ENCODE measurements at places on chromosomes 16 and 17.

DNA sequence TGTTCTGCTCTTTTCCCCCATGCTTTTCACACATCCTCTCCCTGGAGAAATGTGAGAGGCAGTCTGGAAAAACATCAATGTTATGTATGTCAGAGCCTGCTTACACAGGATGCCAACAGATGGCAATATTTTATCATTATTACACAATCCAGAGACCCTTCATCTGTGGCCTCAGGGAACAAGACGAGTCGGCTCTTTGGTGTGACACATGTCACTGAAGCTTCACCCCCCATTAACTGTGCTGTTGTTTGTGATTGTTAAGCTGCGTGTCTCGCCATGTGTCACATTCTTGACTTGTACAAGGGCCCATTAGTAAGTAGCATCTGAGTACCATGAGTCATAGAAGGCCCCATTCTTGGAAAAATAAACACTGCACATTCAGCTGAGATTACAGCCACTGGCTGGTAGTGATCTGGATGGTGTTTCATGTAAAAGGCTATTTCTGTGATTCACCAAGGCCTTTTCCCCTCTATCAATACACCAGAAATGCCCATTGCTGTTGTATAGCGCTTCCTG lies 682.1 kb upstream of the SOX9 start:
- DNase-seq: no peak

DNA sequence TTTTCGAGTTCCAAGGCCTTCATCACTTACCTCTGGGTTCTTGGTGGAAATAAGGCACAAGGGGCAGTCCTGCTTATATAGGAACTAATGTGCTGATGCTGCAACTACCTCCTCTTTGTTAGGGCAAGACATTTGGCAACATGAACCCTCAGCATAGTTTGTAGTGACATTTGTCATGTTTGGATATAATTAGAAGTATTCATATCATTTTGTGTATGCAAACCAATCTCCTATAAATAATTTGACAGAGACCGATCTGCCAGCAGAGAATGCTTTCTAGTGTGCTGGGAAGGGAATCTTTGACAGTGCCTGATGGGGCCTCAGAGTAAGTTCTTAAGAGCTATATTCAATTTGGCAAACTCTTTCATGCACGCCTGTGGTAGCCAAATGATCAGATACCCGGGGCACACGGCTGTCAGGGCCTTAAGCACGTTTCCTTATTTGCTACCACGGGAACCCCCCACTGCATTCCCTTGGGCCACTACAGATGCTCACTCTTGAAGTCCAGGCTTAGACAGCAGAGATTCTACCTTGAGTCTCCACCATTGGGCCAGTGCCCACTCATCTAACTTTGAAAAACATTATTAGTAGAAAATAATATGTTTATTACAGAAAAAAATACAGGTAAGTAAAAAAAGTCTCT lies at the start of gene MYH8:
Gene MYH8 (minus strand): TSS at position 51 of the 643 bp plus-strand sequence. CDS start 1,723 bp downstream, outside the sequence.
- DNase-seq: no peak

- DNase-seq: no peak
Measured at GRCh38 chr16:13021996-13022395, 120.6 kb downstream of the SHISA9 start.

- DNase-seq: no peak
Measured at GRCh38 chr17:71480099-71480498, 640.7 kb upstream of the SOX9 start.

DNA sequence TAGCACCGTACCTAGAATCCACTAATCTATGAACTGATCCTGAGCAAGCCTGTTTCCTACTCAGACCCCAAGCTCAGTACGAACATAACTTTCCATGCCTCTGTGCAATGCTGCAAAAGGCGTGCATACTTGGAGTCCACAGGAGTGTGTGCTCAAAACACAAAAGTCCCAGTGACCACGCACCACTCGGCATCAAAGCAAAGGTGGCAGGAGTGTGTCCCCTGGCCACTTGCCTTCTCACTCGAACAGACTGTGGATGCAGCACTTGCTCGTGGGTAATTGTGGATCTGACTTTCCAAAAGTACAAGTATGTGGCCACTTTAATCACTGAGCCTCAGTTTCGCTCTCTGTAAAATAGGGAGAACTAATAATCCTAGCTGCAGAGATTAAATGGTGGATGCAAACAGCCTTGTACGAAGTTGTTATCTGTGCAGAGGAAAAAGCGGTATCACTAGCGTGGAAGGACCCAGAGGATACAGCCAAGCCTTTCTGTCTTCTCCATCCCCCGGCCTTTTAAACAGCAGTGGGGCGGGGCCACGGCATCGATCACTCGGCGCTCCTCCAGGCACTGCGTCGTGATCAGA lies 311 bp upstream of the KDM8 start:
- no peak for DNase-seq

DNA sequence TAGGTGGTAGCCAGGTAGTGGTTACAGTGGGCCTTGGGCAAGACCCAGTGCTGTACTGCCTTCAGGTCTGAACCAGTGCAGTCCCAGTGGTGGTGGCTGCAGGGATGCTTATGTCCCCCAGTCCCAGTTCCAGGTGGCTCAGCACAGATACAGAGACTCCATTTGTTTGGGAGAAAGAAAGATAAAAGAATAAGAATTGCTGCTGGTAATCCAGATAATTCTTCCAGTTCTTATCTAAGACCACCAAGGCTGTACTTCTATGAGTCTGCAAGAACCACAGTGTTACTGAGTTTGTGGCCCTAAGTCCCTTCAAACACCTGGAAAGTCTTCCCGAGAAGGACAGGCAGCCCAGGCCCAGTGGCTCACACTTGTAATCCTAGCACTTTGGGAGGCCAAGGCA lies 33.9 kb upstream of the ATP2C2 start:
- DNase-seq: no peak

- no peak for DNase-seq
Measured at GRCh38 chr17:29595107-29595942, 2.4 kb downstream of the ANKRD13B start.

- no peak for DNase-seq
Measured at GRCh38 chr17:58383892-58384462, 32.0 kb upstream of the SUPT4H1 start.

- no peak for DNase-seq
Measured at GRCh38 chr16:48084826-48085225, 71.0 kb downstream of the ABCC12 start.

DNA sequence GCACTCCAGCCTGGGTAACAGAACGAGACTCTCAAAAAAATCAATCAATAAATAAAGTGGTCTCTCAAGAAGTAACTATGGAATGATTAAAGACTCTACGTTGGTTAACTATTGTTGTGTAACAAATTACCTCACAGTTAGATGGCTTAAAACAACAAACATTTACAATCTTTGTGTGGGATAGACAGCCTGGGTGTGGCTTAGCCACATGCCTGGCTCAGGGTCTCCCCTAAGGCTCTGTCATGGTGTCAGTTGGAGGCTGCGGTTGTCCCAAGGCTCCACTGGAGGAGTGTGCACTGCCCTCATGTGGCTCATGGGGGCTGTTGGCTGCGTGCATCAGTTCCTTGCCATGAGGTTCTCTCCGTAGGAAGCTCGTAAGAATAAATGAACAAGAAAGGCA lies 294.5 kb downstream of the SNX29 start:
- DNase-seq: no peak

DNA sequence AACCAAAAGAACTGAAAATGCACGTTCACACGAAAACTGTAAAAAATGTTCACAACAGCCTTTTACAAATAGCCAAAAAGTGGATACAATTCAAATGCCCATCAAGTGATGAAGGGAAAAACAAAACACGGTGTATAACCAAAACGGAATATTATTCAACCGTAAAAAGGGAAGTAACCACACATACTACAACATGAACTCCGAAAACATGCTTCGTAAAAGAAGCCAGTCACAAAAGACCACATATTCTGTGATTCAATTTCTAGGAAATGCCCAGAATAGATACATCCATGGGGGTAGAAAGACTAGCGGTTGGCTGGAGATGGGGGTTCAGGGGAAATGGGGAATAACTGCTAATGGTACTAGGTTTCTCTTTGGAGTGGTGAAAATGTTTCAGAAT lies 81.5 kb upstream of the TRAP1 start:
- no peak for DNase-seq

DNA sequence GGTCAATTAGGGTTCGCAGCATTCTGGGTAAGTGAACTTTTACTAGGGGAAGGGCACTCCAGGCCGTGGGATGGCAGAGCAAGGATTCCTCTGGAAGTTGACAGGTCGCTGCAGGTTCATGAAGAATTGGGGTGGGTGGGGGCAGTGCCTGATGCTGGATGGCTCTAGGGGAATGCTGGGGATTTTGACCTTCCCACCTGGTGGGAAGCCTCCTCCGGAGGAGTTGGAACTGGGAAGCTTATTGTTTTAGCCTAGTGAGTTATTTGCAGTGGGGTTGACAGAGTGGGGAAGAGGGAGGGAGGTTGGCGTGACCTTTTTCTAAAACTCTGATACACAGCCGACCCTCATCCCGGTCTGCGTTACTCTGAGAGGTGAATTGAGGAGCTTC lies 606 bp upstream of the C17orf113 start:
- no peak for DNase-seq

GRCh38 chr17:83194186-83194561 lies 114.8 kb downstream of the METRNL start:
- DNase-seq: peak; percentile 14

DNA sequence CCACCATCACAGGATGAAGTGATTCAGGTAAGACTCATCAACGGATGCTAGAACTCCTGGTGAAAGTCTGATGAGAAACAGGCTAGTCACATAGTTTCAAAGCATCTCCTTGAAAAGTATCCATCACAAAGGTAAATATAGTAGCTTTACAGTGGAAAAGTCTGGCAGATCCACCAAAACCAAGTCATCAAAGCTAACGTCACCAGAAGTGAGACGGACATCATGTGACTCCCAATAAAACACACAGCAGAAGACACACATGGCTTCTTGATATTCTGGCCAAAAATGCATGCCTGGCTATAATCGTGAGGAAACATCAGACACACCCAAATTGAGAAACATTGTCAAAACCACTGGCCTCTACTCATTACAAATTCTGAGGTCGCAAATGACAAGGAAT lies 17.9 kb upstream of the TRPV3 start:
- DNase-seq: no peak

DNA sequence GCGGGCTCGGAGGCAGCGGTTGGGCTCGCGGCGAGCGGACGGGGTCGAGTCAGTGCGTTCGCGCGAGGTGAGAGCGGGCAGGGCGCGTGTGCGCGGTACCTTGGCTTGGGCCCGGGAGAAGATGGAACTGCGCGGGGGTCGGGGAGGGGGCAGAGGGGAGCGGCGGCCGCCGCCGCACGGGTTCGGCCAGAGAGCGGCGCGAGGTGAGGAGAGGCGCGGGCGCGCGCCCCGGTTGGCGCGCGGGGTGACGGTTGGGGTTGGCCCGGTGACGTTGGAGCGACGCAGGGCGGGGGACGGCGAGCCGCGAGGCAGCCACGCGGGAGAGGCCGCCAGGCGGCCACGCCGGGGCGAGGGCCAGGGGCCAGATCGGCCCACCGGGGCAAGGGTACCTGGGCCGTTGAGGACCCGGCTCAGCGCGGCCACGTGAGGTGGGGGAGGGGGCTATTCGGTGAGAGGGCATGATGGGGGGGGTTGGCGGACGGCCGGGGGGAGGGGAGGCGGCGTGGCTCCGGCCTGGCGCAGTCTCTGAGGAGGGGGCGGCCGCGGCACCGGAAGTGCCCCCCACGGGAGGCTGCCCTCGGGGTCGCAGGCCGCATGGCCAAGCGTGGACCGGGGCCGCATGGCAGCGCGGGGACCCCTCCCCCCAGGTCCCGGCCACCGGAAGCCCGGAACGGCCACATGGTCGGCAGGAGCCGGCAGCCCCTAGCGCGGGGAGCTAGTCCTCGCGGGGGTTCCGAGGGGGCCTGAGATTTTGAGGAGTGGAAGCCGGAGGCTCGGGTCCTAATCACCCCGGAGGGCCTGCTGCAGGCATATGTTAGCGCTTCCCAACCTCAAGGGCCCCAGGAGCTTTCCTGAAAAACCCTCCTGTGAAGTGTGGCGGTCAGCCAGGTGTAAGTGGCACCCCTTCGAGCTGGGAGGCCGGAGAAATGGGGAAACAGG lies 527 bp downstream of the EIF5A start:
- peak; percentile 55 for DNase-seq

- no peak for DNase-seq
Measured at GRCh38 chr16:90053902-90054500, 23.1 kb downstream of the PRDM7 start.

Data from activated B cell treated with CpG ODN at 0.5 μM for 24 hours (primary cell).